ENCODE measurements at places on chromosomes 4 and X.

GRCh38 chr4:125389713-125390112, 75.0 kb downstream of the FAT4 start:
- no peak for DNase-seq

GRCh38 chrX:41236629-41237028, 97.3 kb upstream of the DDX3X start:
- peak; percentile 27 for DNase-seq

- DNase-seq, result no peak
Measured at GRCh38 chr4:141730805-141731204, 94.4 kb downstream of the IL15 start.

DNA sequence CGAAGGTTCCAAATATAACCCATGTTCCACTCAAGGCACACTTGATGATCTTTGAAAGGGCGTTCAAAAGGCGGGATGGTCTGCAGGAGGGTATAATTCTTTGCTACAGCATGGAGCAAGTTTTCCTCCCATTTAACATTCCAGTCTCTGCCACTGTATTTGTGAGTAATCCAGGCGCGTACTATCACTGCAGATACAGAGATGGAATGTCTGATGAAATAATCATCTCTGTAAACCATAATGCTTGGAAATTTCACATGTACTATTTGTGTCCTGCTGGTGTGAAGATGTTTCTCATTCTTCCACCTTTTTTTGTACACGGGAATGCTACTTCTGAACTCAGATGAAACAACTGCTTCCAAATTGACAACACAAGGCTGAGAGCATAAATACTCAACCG, 15.5 kb downstream of the SEL1L3 start:
- no peak for DNase-seq

GRCh38 chr4:99661907-99662306, 4.3 kb upstream of the C4orf54 start:
- no peak for DNase-seq

DNA sequence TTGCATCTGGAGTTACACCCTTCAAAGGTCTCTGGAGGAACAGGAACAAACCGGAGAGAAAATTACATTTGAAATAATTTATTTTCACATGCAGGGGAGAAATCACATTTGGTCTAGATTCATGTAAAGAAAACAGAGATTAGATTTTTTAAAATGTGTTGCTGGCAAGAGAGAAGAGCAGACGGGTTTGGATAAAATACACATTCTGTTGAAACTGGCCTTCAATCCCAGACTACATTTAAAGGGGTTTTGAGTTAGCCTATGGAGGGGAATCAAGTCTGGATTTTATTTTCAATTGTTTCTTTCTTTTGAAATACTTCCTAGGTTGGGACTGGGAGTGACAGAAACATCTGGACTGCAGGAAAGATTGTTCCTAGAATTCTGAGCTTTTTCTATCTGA, 180.8 kb downstream of the NHS start:
- DNase-seq, result no peak

DNA sequence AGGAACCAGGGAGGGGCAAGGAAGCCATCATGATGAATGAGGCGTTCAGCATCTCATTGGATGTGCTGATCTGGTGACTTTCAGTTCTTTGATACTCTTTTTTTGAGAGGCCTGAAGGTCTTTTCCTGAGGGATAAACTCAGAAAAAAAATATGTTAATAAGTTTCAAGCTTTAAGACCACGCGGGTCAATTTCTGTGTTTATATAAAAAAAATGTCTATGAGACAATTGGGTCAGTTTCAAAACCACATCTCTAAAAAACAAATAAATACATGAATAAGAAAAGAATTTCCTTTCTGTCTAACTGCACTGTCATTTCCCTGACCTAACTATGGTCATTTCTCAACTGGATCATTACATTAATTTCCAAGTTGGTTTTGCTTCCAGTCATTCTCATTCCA, 62.6 kb downstream of the TRIML1 start:
- no peak for DNase-seq

- DNase-seq, result peak; percentile 21
Measured at GRCh38 chr4:99815597-99816011, 1.0 kb upstream of the DAPP1 start.

- no peak for DNase-seq
Measured at GRCh38 chr4:83851261-83852084, 315.6 kb downstream of the GPAT3 start.
